HCT116 (cell line): ENCODE measurements at places on chromosomes 4 and X.

DNA sequence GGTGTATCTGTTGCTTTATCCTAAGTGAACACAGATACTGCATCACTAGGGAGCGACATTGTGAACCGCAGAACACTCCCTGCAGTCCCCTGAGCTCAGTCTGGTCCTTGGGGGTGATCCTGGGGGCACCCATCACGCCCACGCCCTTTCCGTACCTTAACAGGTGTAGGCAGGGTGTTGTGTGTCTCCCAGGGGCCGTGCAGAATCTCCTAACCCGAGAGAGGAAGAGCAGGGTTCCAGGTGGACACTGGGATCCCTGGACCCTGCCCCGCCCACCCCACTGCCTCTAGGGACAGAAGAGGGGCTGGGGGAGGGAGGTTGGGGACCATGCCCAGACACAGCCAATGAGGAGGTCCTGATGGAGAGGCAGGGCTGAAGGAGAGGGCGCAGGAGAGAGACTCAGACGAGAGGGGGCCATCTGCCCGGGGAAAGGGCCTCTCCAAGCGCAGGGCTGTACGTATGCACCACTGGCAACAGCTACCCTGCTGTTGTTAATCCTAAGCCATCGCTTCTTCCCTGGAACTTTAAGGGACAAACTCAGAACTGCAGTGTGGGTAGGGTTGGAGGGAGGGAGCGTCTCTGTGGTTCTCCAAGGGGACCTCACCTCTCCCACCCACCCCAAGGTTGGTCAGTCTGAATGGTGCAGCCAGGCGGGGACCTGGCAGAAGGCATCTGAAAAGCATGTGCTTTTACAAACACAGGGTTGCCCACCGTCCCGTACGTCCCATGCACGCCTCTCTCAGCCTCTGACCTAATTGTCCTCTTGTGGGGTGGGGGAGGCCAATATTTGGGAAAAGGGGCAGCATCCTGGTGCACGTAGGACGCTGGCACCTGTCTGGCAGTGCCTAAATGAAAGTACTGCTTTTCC, 2.5 kb downstream of the P2RY8 start:
- no peaks in the 10 kb centered on the region for H3K4me1 ChIP-seq
- H3K4me3 ChIP-seq: no peak overlapping the region
- peaks cover 3% of the 10 kb centered on the region; the same call in 1 of the 2 replicates for H3K27me3 ChIP-seq
- no peaks in the 10 kb centered on the region for H3K36me3 ChIP-seq
- no peak for DNase-seq
- no peak overlapping the region for H3K27ac ChIP-seq

DNA sequence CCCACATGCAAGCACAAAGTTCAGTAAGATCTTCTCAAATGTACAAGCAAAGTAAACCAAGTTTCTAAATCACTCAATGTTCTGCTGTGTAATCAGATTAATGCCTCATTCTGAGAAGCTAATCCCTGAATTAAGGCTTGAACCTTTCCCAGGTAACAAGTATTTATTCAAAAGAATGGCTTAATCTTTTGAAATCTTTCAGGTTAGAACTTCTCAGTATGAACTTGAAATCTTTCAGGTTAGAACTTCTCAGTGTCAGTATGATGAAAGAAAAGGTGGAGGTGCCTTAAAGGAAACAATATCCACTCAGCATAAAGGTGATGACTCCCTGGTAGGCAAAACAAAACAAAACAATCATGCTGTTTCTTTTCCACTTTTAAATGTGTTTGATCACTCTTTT, 29.0 kb downstream of the TMPRSS11B start:
- no peak for DNase-seq
- H3K27me3 ChIP-seq: no peaks in the 10 kb centered on the region

- no peaks in the 10 kb centered on the region for H3K36me3 ChIP-seq
- no peaks in the 10 kb centered on the region for H3K27me3 ChIP-seq
- no peak overlapping the region for H3K4me3 ChIP-seq
Observed at GRCh38 chr4:2768921-2769336, 12.8 kb upstream of the TNIP2 start.

- H3K4me3 ChIP-seq: no peak overlapping the region
- H3K36me3 ChIP-seq: no peaks in the 10 kb centered on the region
- no peaks in the 10 kb centered on the region for H3K27me3 ChIP-seq
- peaks cover 9% of the 10 kb centered on the region for H3K4me1 ChIP-seq
Observed at GRCh38 chr4:139184129-139184528, 7.1 kb upstream of the ELF2 start.

DNA sequence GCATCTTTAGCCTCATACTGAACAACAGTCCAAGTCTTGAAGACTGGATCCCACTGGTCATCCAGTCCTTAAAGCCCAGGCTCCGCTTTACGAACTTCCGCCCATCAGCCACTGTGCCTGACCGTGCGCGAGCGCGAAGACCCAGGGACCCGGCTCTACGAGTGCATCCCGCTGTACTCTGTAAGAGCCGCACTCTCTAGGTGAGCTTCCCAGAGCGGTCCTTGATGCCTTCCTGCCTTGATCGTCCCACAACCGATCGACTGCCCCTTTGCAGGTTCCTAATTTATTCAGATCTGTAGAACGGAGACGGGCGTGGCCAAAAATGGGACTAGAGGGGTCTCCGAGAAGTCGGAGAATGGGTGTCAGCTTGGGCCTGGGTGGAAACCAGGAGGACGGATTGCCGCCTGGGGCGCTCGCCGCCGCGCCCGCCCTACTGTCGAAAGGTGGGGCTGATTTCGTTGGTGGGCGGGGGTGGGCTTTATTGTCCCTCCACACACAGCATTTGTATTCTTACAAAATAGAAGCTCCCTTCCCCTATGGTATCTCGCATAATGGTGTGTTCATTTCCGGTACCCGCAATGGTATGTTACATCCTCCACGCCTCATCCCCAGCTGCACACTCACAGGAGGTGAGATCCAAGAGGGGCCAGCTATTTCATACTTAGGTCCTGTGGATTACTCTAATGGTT, 42.3 kb upstream of the FAM156A start:
- no peak overlapping the region for H3K27ac ChIP-seq
- no peaks in the 10 kb centered on the region for H3K27me3 ChIP-seq
- H3K36me3 ChIP-seq: no peaks in the 10 kb centered on the region
- no peak overlapping the region for H3K4me3 ChIP-seq
- DNase-seq: no peak
- no peaks in the 10 kb centered on the region; the same call in 1 of the 2 replicates for H3K4me1 ChIP-seq
